AG09319 (cell line): ENCODE measurements at places on chromosomes 7 and 10.

- DNase-seq: no peak
Observed at GRCh38 chr10:73907841-73908517, 3.0 kb upstream of the PLAU start.

GRCh38 chr7:155216475-155217272 lies 81.0 kb upstream of the INSIG1 start:
- no peak for DNase-seq

DNA sequence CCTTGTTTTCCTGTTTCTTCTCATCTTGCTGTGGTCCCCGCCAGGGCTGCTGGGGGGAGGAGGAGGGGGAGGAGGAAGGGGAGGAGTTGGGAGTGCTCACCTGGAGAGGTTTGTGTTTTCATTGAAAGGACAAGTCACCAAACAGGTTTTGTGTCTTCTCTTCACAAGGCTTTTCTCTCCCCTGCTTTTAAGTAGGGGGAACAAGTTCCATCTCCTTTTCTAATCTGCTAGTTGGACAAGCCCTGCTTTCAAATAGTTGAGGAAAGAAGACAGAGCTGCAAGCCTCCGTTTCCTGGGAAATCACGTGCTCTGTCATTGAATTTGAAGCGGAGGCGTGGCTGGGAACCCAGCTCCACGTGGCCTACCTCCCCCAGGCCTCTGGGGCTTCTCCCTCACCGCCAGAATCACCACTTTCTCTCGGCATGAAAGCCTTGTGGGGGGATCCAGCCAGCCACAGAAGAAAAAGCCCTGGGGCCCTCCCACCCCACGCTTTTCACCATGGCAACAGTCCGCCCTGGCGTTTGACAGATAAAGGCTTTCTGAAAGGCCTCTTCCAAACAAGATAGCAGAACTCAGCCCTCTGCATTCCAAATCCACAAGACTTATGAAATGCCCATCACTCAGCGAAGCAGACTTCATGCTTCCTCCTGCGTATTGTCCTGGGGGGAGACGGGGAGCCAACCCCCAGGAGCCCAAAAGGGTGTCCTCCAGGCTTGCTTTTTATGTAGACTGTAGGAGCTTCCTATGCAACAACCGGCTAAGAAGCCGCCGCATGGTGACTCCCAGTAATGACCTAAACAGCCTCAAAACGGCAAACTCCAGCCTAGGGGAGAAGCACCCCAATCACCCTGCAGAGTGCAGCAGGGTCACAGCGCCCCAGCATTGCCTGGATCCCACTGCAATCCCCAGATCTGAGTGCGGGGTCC lies 51.7 kb downstream of the PROSER2 start:
- DNase-seq: no peak

GRCh38 chr7:96285579-96285978 lies 36.3 kb downstream of the SLC25A13 start:
- no peak for DNase-seq
